ENCODE measurements at places on chromosomes 3 and 15.

GRCh38 chr3:187961366-187961765 lies 192.6 kb upstream of the LPP start:
- no peak for DNase-seq

DNA sequence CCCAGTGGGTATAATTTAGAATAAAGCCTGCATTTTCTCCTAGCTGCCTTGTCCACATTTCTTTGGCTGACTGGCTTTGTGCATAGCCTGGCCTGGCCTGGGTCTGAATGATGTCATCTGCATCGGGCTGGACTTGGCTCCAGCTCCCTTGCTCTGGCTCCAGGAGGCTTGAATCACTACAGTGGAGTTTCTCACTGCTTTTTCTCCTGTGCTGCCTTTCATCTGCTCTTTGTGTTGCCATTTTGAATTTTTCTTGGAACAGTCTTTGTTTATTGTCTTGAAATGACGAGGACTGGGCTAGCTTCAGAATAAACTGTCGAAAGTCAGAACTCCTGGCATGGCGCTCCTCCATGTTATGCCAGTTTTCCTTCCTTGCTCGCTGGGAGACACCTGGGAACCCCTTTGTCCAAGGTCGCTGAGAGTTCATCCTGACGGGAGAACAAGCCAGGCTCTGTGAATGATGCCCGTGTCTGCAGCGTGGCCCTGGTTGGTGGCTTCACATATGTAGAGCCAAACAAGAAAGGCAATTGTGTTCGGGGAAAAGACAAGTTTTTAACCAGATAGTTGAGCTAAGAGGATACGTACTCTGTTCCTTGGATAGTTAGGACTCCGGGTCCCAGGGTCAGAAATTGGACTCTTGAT lies 258.9 kb downstream of the PDZRN3 start:
- DNase-seq, result no peak

DNA sequence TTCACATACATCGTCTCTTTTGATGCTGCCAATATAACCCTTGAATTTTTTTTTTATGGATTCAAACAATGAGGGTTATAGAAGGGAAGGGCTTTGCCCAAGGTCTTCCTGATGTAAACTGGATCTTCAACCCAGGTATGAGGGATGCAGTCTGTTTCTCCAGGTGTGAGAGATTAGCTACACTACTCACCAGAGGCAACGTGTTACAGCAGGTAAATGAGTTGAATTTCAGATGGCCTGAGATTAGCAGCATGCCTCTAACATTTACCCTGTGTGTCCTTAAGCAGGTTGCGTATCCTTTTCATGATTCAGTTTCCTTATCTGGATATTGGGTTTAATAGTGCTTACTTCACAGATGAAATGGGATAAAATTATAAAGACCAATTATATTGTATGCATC lies 1.9 kb downstream of the RTP4 start:
- no peak for DNase-seq

GRCh38 chr3:155037508-155038202 lies 42.5 kb upstream of the MME start:
- no peak for DNase-seq

DNA sequence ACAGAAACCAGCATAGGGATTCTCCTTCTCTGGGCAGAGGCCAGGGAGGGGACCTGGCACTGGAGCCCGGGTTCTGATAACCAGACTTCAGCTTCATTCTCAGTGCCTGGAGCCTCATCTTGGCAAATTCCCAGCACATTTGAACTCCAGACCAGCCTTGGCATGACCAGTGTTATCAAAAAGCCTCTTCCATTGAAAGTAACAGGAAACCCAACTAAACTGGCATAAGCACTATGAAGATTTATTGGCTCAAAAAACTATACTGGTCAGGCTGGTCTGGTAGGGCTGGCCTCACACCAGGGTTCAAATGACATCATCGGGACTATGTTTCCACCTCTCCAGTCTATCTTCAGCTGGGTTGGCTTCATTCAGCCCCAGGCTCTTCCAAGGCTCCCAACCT lies 48.1 kb upstream of the THUMPD3 start:
- no peak for DNase-seq

DNA sequence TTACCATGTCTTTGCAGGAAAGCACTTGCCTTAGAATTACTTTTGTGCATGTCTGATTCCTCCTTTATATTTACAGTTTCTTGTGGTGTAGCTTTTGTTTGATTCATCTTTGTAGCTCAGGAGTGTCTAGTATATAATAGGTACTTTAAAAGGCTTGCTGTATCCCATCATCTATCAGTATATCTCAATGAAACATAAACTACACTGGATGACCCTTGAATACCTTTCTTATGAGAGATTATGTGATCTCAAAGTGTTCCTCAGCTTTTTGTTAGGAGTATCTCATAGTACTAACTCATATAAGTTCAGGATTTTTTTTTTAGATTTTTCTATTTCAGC lies 234.8 kb downstream of the PYDC2 start:
- DNase-seq, result no peak

DNA sequence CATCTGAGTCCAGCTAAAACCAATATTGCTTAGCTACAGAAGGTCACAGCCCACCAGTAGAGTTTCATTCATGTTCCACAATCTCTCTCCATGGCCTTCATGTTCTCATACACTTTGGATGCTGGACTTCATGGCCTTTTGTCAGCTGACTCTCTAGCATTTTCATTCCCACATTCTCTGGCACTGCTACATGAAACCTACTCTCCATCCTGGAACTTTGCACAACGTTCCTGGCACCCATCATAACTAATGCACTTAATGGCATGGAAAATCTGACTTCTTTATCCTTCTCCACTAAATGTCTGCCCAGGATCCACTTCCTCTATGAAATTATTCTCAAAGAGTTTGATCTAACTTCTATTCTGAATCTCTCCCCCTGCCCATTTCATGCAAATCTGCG lies 56.9 kb downstream of the SLC9A9 start:
- DNase-seq, result no peak

DNA sequence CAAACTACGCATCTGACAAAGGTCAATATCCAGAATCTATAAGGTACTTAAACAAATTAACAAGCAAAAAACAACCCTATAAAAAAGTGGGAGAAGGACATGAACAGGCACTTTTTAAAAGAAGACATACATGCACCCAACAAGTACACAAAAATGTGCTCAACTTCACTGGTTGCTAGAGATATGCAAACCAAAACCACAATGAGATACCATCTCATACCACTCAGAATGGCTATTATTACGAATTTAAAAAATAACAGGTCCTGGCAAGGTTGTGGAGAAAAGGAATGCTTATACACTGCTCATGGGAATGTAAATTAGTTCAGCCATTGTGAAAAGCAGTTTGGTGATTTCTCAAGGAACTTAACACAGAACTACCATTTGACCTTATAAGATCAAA lies 175.6 kb upstream of the MLF1 start:
- DNase-seq, result no peak

- DNase-seq, result no peak
Measured at GRCh38 chr3:126485956-126486355, 10.3 kb upstream of the ZXDC start.

GRCh38 chr15:28887339-28888174 lies 1.8 kb downstream of the APBA2 start:
- DNase-seq, result no peak

DNA sequence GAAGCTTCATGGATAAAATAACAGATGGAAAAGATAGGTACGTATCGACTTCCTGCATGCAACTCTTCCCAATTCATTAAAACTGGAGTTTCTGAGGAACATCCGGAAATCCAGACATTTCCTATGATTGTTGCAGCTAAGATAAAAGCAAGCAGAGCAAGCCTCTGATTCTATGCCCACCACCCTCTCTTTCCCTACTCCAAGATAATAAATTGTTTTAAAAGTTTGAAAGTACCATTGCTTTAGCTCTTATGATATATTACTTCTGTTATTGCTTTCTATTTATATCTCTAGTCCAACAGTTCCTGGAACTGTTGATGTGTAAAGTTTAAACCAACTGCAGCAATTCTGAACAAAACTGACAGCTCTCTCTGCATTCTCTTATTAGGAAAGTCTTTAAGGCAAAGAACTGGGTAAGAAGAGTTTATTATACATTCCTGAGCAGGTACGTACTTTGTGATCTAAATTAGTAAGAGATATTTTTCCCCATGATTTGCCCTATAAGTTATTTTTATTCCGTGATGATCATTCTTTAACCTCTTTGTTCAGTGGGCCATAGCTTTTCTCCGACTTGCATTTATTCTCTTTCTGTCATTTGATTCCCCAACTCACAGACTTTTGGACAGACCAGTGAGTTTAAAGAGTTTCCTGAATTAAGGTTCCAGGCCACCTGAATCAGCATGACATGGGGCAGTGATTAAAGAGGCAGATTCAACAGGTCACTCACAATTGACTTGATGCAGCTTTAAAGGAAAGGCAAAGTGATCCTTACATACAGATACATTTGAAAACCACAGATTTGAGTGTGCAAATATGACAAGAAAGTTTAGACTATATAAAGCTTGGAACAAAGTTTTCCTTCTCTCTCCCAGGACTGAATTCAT lies 94.2 kb upstream of the THRB start:
- DNase-seq, result no peak

- DNase-seq, result no peak
Measured at GRCh38 chr15:76905855-76906254, 715 bp upstream of the SCAPER start.

- DNase-seq, result no peak
Measured at GRCh38 chr3:143427631-143428030, 308.1 kb downstream of the CHST2 start.

GRCh38 chr15:43545426-43545825 lies 28.0 kb downstream of the MAP1A start:
- no peak for DNase-seq

GRCh38 chr15:74817370-74817737 lies 4.7 kb downstream of the LMAN1L start:
- no peak for DNase-seq

DNA sequence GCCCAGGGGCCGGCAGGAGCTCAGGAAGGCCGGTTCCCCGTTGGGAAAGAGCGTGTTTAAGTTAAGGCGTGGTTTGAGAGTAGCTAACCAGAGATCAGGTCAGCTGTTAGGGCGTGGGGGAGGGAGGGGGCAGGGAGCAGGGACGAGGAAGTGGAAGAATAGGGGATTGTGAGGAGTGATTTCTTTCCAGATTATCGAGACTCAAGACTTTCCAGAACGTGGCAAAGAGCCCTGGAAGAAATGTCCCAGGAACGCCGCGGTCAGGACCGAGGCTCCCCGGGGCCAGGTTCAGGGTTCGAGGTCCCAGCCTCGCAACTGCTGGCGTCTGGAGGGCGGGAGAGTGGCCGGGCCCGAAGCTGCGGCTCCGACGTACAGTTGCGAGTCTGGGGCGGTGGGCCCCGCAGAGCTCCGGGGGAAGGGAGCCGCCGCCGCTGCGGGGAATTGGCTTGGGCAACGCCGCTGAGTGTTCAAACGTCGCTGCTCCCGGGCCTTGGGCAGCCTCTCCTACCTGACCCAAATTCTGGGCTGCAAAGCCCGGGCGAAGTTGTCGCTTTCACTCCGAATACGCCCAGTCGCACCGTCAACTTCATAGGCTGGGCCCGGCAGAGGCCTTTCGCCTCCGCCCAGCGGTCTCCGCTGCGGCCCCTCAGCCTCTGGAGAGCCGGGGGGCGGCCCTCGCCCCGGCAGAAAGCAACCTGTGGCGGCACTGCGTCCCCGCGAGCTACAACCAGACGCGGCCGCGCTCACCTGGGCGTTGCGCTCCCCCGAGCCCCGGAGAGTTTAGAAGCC lies 9.5 kb downstream of the ISL2 start:
- no peak for DNase-seq

GRCh38 chr15:82043130-82043673 lies 2.6 kb downstream of the MEX3B start:
- DNase-seq, result no peak

- DNase-seq, result no peak
Measured at GRCh38 chr3:143594206-143594605, 254.1 kb downstream of the SLC9A9 start.

DNA sequence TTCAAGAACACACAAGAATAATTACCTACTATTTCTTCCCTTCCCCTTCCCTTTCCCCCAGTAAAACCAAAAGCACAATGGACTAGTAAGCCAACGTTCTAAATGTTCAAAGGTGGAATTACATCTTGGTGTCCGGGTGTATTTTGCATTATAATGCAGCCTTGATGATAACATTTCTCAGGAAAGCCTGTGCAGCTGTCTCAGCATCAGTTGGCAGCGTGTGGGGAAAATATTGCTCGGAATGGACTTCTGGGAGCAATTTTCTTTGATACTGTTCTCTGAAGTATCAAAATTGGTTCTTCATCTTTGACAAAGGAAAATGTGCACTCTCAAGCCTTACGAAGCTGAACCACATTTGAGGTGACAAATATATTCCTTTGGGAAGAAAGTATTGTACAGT lies 198.9 kb downstream of the AGBL1 start:
- DNase-seq, result no peak

DNA sequence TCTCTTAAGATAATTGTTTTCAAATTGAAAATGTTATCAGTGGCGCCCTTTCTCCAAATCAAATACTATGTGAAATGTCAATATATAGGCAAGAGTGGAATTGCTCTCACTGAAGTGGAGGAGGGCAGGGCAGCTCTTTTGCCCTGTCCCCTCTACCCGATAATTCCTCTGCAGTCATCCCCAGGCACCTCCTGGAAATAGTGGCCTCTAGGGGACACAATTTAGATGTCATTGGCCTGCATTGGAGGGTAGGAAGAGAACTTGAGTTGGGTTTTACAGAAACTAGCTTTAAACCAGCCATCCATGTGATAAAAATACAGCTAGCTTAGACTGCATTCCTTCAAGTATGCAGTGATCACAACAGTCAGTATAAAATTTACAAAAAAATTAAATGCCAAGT lies 288.9 kb downstream of the EDEM1 start:
- no peak for DNase-seq

DNA sequence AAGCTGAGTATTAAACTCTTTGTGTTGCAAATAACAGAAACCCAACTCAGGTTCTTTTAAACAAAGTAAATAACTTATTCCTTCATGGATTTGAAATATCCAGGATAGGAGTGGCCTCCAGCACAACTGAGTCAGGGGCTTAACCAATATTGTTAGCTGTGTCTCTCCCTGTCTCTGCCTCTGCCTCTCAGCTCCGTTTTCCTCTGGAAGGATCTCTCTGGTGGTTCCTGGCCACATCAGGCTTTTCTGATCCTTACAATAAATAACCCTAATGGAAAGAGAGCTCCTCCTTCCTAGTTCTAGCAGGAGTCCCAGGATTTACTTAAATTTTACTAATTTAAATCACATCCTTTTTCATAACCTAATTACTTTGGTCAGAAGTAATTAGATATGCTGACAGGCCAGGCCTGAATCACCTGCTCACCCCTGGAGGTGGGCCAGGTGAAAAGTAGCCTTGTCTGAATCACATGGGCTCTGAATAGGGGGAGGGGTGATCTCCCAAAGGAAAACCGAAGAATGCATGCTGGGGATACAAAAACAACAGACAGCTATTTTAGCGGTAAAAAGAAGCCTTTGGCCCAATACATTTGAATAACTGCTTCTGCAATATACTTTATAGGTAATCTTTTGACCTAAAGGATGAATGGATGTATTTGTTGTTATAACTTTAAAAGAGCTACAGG lies 75.4 kb downstream of the REC114 start:
- no peak for DNase-seq
